Lung (tissue), 17 donors: ENCODE measurements at places on chromosomes 2 and 18. TPM values are rescaled to one million over a fixed set of nuclear protein-coding genes. Genes with fewer than 3 reads are reported as not detected.

SPOPL gene
- 24.7 TPM for total RNA-seq

KCNG2 gene
- 1.7 TPM for total RNA-seq

DNA sequence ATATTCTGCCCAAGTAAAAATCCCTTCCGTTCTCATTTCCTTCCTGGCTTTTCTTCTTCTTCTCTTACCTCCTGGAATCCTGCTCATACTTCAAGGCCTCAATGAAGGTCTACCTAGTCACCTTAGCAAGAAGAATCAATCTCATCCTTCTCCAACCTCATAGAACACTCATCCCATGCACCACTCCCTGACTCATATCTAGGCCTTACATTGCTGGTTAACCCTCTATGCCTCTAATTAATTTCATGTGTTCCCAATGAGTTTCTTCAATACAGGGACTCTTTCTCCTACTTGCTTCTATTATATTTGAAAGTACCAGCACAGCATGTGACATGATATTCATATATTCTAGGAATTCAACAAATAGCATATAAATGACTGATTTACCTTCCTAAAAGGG is 63.0 kb downstream of the BCL11A start:
- DNase-seq: no peak

GRCh38 chr2:180966378-180966777 is 14.0 kb upstream of the UBE2E3 start:
- DNase-seq: no peak

GRCh38 chr2:134357814-134358213 is 103.9 kb downstream of the MGAT5 start:
- DNase-seq: no peak

DNA sequence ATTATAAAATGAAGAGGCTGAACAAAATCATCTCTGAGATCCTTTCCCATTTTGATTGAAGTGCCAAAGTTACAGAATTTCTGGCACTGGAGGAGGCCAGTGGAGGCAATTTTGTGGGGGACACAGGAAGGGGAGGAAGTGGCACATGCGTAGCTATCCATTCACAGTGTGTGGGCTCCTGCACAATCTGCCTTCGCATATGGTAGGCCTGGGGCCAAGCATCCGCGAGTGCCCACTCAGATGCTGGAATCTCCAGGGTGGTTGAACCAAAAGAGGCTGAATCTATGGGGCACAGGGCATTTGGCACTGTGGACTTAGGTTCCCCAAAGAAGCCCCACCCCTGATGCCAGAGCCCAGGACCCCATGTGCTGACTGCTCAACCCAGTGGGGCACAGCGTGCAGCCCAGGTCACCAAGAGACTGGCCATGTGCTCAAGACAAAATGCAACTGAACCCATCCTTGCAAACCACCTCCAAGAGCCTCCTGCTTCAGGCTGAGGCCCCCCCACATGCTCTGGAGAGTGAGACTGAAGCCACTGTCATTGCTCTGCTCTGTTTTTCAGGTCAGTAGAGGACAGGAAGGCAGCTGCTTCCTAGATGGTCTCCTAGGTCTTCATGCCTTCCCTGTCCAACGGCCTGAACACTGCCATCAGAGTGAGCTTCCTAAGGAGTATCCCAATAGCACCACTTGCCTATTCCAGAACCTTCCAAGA is 28.5 kb downstream of the ST8SIA5 start:
- no peak for DNase-seq

- DNase-seq: no peak
Measured at GRCh38 chr2:69061525-69061924, 48.5 kb downstream of the ANTXR1 start.

GRCh38 chr2:115427436-115427835 is 985.0 kb downstream of the DPP10 start:
- no peak for DNase-seq

DNA sequence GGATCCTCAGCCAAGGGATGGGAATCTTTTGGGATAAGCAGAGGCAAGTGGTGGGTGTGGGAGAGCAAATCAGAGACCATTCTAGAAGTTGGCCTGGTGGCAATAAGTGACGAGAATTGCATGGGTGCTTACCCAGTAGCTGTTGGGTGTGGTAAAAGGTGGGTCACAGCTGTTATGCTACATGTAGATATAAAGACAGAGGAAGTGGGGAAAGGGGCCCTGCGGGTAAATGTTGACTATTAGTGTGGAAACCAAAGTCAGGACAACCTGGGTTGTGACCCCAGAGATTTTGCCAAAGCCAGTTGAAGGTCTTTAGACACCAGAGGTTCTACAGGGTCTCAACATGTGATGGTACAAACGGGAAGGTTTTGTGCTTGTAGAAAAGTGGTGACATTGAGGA is 443.6 kb upstream of the HNRNPA3 start:
- DNase-seq: no peak
